Activated CD8-positive, alpha-beta T cell treated with anti-CD3 and anti-CD28 coated beads, Interleukin-2, amount 10 ng/mL, durations not matched to agents 7 days and 5 days (primary cell): ENCODE measurements at places on chromosomes 3 and 15.

DNA sequence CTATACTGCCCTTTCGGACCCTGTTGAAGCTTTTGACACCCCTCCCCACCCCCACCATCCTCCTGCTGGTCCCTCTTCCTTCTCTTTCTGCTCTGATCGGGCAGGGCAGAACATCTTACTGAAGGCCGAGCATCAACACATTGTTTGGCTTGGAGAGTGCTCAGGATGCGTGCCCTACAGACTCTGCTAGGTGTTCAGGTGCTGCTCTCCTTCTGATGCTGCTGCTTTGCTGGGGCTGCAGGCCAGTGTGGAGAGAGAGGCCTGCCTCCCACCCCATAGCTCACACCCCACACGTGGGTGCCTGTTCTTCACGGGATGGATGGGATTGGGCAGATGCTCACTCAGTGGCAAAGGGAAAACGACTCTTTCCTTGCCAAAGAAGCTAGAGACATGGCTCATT lies 89.8 kb upstream of the ONECUT1 start:
- DNase-seq = no peak

DNA sequence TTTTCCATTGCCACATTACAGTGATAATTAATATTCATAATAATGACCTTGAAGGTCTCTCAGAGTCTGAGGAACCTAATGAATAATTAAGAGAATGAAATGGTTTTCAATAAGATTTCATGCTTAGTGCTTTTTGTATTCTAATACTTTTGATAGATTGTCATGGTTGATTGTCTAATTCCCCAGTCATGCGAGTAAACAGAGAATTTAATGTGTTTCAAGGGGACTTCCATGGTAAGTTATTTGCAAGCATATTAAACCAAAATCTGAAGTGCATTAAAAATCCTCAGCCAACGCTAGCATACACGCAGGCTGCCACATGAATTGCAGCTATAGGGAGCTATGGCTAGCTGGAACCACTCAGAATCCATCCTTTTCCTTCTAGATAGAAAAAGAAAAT lies 18.9 kb upstream of the ANO10 start:
- DNase-seq = no peak

DNA sequence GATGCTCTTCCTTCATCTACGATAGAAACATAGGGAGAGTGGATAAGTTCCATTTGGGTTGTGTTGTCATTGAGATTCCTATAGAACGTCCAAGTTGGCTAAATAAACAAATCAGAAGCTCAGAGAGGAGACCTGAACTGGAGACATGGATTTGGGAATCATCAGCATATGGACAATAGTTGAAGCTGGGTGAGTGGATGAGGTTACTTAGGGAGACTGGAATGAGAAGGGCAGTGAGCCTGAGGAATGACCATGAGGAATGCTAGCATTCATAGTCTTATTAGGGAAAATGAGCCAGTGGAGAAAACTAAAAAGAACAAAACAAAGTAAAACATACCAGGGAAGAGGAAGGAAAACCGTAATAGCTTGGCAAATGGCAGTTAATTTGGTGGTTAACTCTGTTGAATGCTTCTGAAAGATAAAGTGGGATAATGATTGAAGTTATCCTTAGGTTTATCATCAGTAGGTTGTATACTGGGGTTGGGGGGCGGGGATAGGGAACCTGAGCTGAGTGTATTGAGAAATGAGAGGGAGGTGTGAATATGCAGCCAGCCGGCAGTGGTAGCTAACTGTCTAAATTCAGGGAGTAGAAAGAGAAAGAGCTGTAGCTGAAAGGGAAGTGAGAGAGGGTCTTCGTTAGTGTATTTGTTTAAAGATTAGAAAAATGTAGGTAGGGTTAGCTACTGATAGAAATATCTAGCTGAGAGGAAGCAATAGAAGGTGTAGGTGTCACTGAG lies 74.6 kb downstream of the ARHGEF26 start:
- no peak for DNase-seq

- DNase-seq = no peak
Observed at GRCh38 chr3:80439490-80439889, 671.7 kb upstream of the ROBO1 start.
